ENCODE measurements at places on chromosomes 5 and 9.

DNA sequence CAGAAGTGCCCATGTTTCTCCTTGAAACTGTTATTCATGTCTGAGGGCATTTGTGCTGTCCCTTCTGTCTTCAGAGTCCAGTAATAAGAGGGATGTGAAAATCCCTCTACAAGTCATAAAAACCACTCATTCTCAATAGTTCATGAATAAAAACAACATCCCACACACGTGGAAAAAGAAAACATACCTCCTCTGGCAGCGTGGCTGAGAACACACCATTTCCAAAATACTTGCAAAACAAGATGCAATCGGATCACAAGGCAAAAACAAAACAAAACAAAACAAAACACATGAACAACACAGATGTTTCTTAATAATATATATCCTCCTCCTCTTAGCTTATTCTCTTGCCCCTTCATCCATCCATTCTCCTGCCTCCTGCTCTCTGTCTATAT is 71.0 kb upstream of the EQTN start:
- peak; percentile 50 for DNase-seq

- no peak for DNase-seq
Measured at GRCh38 chr9:131631306-131631705, 86.0 kb downstream of the PRRT1B start.

GRCh38 chr5:91865915-91866314 is 482.8 kb upstream of the ARRDC3 start:
- DNase-seq = no peak

- DNase-seq = no peak
Measured at GRCh38 chr5:104048231-104048630, 485.6 kb upstream of the NUDT12 start.

DNA sequence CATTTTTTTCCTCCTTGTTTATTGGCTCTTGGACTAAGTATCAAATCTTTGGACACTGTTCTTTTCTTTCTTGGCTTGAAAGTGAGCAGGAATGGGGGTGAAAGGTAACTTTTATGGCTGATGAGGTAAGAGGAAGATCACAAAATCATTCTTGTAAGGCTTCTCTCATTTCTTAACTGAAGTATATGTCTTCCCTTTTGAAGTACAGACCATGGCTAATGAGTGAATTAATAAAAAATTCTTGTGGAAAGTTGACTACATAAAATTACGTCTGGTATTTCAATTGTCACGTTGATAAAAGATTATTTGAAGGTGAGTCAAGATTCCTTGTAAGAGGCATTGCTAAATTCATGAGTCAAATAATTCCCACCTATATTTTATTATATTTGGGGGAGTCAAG is 25.1 kb downstream of the VCAN start:
- no peak for DNase-seq

DNA sequence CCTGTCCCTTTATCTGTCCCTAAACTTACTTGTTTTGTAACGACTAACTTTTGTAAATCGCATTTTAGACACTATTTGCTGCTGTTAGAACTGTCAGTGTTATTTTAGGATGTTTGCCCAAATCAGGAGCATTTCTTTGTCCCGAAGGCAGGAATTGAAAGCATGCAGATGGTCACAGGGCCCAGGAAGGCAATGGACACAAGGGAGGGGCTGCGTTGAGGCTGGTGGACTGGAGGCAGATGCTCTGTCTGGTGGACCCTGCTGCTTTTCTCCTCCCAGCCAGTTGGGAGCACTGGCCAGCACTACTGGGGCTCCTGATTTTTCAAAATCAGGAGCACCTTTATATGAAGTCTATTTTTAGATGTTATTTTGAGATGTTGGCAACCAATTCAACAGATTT is 31.7 kb downstream of the DOCK2 start:
- no peak for DNase-seq

DNA sequence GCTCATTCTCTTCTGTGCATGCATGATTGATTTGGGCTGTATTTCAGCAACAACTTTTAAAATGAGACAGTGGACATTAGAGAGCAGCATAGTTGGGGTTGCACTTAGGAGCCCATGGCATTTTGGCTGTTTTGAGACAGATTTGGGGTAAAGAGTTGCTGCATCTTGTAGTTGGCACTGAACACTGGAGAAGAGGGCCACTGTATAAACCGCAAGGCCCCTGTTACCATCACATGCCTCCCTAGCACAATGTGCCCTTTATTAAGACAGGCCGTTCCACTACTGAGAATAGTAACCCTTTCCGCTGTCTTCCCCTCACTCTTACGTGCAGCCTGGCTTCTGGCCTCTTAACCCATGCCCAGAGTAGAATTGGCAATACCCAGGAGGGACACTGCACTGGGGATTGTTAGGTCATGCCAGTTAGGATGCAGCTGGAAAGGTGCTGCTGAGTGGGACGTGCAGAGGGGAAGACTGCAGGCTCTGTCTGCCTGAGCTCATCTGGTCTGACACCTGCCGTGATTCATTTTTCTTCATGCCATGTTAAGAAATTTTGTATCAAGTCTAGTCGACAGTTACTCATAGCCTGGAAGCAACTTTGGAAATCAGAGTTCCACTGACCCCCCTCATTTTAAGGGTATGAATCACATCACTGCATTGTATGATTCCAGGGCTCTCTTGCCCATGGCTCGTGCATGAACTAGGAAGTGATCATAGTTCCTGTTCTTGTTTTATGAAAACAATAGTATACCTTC is 146.9 kb upstream of the DMRT1 start:
- DNase-seq = peak; percentile 94

GRCh38 chr5:36531401-36531800 is 75.0 kb upstream of the SLC1A3 start:
- no peak for DNase-seq

- no peak for DNase-seq
Measured at GRCh38 chr5:60636001-60636400, 64.0 kb downstream of the DEPDC1B start.

GRCh38 chr5:41009232-41009631 is 61.9 kb downstream of the MROH2B start:
- DNase-seq = no peak

GRCh38 chr5:78095125-78095524 is 199.4 kb downstream of the AP3B1 start:
- DNase-seq = no peak

DNA sequence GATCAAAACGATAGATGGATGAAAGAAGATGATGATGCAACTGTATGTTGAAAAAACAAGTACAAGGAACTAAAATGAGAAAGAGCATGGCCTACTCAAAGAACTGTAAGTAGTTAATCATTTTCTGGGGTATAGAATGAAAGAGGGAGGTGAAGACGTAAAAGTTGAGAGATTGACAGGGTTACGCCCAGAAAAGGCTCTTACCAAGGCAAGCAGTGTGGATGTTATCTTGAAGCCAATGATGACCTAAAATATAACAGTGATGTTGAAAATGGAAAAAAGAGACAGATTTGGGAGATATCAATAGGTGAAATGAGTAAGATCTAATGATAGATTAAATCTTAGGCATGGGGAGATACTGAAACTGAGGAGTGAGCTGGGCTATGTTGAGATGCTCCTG is 80.4 kb upstream of the GNAQ start:
- no peak for DNase-seq

- no peak for DNase-seq
Measured at GRCh38 chr5:166507810-166508425, 1783.5 kb upstream of the WWC1 start.

GRCh38 chr5:28066856-28067255 is 1028.5 kb upstream of the CDH9 start:
- DNase-seq = no peak

GRCh38 chr5:91125916-91126315 is 257.2 kb downstream of the ARRDC3 start:
- DNase-seq = no peak

GRCh38 chr9:72769546-72769945 is 183.3 kb downstream of the ALDH1A1 start:
- no peak for DNase-seq
